ENCODE measurements at places on chromosomes 12 and 14.
A peak's percentile ranks its signal among the peaks of the same experiment; 100 is the strongest.

DNA sequence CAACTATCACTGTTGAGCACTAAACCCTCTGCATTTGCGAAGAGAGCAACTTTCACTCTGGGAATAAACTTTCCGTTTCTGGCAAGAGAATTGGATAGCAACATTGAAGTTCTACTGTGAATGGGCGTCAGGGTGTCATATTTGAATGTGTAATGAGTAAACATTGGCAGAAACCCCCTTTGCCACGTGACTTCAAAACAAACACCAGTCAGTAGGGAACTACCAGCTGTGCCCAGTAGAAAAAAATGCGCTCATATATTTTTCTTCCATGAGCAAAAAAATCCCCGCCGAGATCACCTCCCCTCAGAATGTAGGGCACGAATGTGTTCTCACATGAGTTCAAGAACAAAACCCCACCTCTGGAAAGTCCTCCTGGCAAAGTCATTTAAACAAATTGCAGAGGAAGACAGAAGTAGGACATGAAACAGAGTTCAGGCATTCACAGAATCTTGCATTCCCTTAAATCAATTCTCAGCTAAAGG lies 80.6 kb downstream of the BTG1 start:
- no peak for DNase-seq

DNA sequence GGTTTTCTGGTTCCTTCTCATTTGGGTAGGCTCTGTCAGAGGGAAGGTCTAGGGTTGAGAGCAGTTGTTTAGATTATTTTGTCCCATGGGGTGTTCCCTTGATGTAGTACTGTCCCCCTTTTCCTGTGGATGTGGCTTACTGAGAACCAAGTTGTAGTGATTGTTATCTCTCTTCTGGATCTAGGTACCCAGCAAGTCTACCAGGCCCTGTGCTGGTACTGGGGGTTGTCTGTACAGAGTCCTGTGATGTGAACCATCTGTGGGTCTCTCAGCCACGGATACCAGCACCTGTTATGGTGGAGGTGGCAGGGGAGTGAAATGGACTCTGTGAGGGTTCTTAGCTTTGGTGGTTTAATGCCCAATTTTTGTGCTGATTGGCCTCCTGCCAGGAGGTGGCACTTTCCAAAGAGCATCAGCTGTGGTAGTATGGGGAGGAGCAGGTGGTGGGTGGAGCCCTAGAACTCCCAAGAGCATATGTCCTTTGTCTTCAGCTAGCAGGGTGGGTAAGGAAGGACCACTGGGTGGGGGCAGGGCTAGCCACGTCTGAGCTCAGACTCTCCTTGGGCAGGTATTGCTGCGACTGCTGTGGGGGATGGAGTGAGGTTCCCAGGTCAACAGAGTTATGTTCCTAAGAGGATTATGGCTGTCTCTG lies 179.3 kb upstream of the BTG1 start:
- no peak for DNase-seq

- no peak for DNase-seq
Measured at GRCh38 chr12:69583203-69583602, 2.1 kb upstream of the CCT2 start.

DNA sequence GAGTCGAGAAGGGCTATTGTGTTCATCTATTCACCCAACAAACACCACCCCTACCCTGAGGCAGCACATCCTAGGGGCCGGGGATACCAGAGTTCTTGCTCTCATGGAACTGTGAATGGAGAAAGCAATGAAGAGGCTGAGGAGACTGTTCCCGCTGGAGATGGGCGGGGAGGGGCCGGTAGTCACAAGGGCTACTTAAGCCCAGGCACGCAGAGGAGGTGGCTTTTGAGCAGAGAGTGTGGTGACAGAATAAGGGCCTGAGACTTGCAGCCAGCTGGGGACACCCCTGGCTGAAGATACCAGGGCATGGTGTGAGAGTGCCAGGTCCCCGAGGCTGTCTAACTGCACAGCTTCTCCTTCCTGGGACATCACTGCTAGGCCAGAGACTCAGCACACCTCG lies 114.1 kb upstream of the EVL start:
- no peak for DNase-seq

DNA sequence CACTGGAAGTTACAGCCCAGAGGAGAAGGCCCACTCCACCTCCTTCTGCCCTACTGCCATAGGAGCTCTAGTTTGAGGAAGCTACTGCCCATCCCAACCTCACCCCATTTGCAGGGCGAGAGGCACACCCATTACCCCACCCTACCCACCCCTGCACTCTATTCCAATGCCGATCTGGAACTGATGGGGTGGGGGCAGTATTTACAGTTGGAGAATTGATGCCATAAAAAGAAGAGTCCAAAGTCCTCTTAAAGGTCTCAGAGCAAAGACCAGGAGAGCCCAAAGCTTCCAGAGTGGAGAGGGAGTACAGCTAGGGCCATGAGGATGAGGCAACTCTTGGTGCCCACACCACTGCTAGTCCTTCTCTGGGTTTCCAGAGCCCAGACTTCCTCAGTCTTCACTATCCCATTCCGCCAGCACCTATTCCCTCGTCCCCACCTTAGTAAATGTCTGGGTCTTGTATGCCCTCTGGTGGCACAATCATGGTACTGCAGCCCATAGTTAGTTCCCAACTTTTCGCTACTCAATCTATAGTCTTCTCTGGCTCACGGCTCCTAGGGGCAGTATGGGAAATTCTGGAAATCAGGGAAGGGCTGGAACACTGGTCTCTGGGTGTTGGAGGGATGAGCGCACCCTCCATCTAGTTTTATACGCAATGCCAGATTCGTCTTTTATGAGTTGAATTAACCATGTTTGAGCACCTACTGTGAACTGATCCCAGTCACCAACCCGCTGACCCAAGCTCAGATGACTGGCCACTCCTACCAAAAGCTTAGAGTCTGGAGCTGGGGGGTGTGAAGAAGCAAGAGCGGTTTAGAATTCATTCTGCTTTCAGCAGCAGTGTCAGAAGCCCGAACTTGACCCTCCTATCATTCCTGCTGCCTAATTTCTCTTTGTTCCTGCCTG lies 6.9 kb upstream of the ADCY6 start:
- DNase-seq = no peak

DNA sequence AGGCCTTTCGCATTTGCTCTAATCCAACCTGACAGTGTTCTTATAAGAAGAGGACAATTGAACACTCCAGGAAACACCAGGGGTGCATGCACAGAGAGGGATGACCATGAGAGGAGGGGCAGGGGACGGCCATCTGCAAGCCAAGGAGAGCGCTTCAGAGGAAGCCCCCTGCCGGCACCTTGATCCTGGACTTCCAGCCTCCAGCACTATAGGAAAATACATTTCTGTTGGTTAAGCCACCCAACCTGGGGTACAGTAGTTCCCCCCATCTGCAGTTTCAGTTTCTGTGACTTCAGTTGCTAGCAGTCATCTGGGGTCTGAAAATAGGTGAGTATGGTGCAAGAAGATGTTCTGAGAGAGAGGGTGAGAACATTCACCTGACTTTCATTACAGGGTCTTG lies 64.7 kb downstream of the CLMN start:
- DNase-seq = no peak

DNA sequence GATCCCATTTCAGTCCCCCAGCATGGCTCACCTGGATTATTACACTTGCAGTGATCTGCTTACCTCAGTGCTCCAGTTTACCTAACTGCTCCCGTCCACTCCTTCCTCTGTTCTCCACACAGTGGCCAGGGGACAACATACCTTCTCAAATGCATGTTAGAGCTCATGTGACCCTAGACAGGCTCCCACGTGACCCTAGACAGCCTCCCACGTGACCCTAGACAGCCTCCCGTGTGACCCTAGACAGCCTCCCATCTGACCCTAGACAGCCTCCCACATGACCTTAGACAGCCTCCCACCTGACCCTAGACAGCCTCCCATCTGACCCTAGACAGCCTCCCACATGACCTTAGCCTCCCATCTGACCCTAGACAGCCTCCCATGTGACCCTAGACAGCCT lies 226.0 kb upstream of the TMEM132C start:
- no peak for DNase-seq

DNA sequence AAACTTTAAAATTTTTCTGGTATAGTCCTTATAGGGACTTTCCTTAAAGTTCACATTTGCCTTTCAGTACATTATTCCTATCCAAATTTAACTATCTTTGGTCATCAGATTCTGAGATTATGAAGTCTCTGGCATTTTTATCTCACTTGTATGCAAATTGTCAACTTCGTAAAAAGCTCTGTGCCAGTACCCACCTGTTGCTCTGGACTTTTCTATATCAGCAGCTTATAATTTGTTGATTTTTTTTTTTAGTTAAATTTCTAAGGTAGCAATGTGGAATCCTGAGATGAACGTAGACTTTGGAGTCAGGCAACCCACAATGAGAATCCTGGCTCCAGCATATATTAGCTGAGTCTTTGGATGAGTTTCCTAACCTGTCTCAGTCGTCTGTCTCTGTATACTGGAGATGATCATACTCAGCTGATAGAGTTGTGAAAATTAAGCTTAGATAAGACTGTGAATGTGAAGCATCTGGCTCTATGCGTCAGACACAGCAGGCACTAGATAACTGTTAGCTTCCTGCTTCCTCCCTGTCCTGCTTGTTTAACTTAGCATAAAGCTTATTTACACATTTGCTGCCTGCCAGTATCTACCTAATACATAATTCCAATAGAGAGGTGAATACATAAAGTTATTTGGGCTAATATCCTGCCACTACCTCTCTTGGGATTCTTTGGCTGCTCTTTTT lies 59.8 kb downstream of the MARK3 start:
- no peak for DNase-seq

- DNase-seq = no peak
Measured at GRCh38 chr12:101789171-101789570, 41.6 kb downstream of the GNPTAB start.

DNA sequence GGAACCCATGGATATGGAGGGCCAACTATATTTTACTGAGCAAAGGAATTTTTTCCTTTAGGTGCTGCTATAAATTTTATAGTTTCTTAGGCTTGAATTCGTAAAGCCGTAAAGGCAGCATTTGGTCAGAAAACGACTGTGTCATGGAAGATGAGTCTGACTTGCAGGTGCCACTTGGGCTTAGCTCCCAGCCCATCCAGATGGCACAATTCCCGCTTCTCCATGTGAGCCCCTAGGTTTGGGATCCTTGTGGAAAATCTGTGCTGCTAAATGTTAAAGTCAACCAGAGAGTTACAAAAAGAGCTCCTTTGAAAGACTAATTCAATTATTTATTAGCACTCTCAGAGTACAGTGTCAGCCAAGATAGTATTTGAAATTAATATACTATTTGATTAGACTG lies 120.1 kb upstream of the NPAS3 start:
- no peak for DNase-seq

GRCh38 chr12:12916135-12916944 lies 25.0 kb downstream of the GPRC5A start:
- DNase-seq = peak; percentile 66

GRCh38 chr12:13135371-13136178 lies 32.1 kb upstream of the GSG1 start:
- peak; percentile 49 for DNase-seq

DNA sequence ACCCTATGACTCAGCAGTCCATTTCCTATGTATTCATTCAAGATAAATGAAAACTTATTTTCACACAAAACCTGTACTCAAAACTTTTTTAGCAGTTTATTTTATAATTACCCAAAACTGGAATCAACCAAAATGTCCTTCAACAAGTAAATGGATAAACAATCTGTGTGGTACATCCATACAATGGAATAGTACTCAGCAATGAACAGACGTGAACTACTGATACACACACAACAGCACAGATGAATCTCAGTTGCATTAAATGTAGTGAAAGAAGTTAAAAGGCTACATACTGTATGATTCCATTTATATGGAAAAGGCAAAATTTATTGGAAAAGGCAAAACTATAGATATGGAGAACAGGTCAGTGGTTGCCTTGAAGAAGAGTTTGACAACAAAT lies 90.1 kb downstream of the KIAA0586 start:
- DNase-seq = no peak

GRCh38 chr12:10372559-10372958 lies 17.3 kb downstream of the KLRK1 start:
- no peak for DNase-seq

DNA sequence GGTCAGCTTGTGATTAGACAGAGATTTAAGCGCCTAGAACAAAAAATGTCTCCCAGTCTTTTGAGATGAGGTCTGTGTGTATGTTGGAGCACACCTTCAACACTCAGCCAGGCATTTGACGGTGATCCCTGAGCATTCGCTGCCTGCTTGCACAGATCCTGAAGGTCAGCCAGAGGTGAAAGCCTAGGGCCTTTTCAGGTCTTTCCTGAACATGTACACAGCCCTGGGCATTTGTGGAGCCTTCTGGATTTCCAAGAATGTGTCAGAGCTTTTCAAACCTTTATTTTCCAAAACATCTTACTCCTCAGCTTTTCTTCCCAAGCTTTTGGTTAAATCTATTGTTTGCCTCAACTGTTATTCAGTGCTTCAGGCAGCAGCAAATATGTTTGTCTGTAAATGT lies 59.1 kb upstream of the AMN start:
- DNase-seq = no peak

- no peak for DNase-seq
Measured at GRCh38 chr12:117388951-117389446, 27.6 kb upstream of the NOS1 start.

DNA sequence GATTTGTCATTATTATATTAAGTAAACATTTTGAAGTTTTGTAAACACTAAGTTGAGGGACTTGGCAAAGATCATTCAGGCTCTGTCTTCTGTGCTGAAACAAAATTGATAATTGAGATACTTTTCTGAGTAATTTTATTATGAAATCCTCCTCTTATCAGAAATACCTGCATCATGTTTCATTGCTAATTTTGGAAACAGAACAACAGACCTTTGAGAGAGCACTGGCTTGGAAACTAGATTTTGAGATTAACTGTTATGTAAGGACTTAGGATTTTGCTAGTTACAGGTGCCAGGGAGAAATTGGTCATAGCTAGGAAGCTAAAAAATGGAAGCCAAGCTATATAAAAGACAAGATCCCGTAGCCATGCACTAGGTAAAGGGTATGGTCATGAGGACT lies 201.7 kb upstream of the DCN start:
- DNase-seq = no peak

DNA sequence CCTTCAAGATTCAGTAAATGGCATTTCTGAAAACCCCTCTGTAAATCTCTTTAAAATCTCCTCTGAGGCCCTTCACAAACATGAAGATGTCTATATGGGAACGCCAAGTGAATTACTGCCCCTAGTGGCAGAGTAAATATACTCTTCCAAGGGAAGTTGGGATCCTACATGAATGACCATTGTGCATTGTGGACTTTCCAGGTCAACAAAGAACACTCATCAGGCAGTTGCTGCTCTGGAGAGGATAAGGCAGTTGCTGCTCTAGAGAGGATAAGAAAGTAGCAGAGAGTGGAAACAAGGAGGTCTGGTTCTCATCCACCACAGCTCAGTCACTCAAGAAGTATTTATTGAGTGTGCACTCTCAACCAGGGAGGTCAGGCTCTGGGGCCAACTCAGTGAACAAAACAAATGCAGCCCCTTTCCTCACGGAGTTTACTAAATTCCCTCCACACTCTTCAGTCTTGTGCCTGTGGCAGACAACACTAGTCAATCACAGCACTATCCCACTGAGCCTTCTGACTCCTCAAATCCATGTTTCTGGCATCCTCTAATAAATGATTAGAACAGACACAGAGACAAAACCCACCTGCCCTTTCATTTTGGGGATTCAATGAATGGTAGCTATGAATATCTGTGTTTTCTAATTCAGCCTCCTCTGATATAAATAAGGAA lies 52.9 kb downstream of the SVOP start:
- DNase-seq = no peak
